ENCODE measurements at places on chromosomes 7 and 10.

DNA sequence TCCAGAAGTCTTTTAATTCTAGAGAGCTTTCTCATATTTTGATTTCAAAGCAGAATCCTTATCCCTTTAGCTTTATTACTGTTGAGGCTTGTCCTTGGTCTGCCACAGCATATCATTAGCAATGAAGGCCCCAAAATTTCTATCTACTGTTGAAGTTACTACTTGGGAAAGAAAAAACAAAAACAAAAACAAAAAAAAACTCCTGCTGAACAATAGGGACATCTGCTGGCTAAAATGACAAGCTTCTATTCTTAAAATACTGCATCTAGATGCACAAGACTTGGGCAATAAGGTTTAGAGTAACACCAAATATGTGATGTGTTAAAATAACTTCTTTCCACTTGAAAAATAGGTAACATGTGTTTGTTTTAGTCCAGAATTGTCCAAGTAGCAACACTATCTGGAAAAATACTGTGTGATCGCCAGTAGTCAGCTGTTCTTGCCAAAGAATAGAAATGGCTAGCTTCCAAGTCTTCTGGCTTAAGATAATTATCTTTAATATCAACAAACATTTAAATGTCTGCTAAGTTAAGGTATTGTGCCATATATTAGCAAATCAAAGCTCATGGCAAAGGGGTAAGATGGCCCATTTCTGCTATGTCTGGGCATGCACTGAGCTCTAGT is 3.8 kb upstream of the DMTF1 start:
- DNase-seq = no peak

DNA sequence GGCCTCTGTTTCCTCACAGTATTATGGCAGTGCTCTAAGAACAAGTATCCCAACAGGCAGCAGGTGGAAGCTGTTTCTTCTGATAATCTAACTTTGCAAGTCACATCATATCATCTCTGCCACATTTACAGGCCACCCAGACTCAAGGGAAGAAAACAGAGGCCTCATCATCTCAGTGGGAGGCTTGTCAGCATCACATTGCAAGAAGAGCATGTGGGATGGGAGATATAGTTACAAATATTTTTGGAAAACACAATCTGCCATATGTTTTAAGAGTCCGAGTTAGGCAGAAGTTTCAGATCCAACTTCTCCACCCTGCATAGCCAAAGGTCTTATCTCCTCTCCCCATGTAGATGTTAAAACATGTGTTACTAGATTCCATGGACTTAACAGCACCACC is 130.4 kb upstream of the PDE1C start:
- no peak for DNase-seq

DNA sequence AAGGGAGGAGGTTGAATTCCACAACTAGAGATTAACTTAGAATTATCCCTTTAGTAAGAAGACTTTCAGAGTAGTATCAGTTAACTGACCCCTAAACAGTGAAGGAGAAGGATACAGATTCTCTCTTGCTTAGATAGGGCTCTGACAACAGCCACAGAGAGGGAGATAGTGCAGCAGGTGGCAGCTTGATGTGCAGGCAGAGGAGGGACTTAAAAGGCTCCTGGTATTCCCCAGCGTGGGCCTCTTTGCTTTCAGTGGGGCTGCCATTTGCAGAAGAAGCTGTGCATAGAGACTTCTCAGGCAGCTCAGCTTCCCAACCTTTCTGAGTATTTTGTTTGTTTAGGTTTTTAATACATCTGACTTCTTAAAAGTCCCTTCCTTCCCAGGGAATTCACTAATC is 16.0 kb downstream of the FZD1 start:
- no peak for DNase-seq

DNA sequence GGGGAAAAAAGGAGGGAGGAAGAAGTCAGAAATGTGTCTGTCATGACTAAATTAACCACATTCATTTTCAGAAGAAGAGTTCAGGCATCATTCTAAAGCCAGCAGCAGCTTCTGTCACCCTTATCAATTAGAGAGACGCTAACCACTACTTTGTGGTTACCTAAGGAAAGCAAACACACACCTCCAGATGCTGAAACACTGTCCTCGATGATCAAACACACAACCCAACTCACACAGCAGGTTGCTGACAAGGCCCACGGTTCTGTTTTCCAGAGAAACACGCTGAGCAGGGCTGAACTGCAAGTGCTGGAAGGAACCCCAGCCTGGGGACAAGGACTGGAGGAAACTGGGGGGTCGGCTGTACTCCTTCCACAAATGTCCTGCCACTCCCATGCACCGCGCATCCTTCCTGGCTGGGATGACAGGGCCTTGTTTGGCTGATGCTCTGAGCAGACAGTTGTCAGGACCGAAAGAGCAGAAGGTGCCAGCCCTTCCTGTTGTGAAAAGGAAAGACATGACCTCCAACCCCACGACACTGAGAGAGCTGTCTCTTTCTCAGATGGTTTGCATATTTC is 36.6 kb downstream of the PRKCQ start:
- no peak for DNase-seq

Measured in brain microvascular endothelial cell (primary cell).